Camera-type eye (tissue), 1 donor: ENCODE measurements at places on chromosomes 11 and 22. TPM values are rescaled to one million over a fixed set of nuclear protein-coding genes. Genes with fewer than 3 reads are reported as not detected.

Gene SMIM38
- 2.0 TPM for total RNA-seq

Gene KRTAP5-9
- total RNA-seq, result not detected

Gene GRIA4
- 163 TPM for total RNA-seq

Gene RAB3IL1
- 23.4 TPM for total RNA-seq

Gene ALDH3B1
- 5.8 TPM for total RNA-seq

Gene ZW10
- 25.2 TPM for total RNA-seq

Gene BEST1
- 66.5 TPM for total RNA-seq

Gene NAALADL1
- 22.0 TPM for total RNA-seq

Gene GAB2
- 15.7 TPM for total RNA-seq

Gene SLN
- 136 TPM for total RNA-seq

Gene RNF141
- total RNA-seq, result 59.2 TPM

Gene OSBP2
- total RNA-seq, result 59.9 TPM

Gene FAT3
- total RNA-seq, result 83.2 TPM

Gene RPS6KA4
- 19.6 TPM for total RNA-seq

Gene PIM3
- total RNA-seq, result 42.3 TPM

Gene TSSK2
- total RNA-seq, result not detected

Gene ISX
- not detected for total RNA-seq

Gene APOL5
- total RNA-seq, result 0.44 TPM

Gene OR5D14
- total RNA-seq, result not detected

Gene GPHA2
- total RNA-seq, result not detected

Gene APOA5
- total RNA-seq, result not detected

Gene KCNK4
- total RNA-seq, result 1.8 TPM

Gene PRG2
- not detected for total RNA-seq

Gene MARK2
- 20.9 TPM for total RNA-seq

Gene NLRP14
- 0.88 TPM for total RNA-seq

Gene MUC5AC
- 0.16 TPM for total RNA-seq

Gene SORL1
- total RNA-seq, result 34.2 TPM

Gene C22orf31
- 0.82 TPM for total RNA-seq

Gene NPAS4
- total RNA-seq, result 0.82 TPM

Gene ADAMTS15
- 24.5 TPM for total RNA-seq

Gene SERHL2
- 4.5 TPM for total RNA-seq

Gene SLC22A12
- not detected for total RNA-seq

Gene NXPE4
- not detected for total RNA-seq

Gene MMP3
- total RNA-seq, result not detected

Gene PTPRCAP
- total RNA-seq, result 0.71 TPM

Gene MRPL21
- total RNA-seq, result 33.3 TPM

Gene F2
- total RNA-seq, result not detected

Gene KCNQ1
- 1.6 TPM for total RNA-seq

Gene ZNF214
- total RNA-seq, result 18.0 TPM

Gene SYTL2
- total RNA-seq, result 53.6 TPM

Gene KREMEN1
- 38.2 TPM for total RNA-seq

Gene SCGB1A1
- total RNA-seq, result not detected

Gene ANKK1
- 0.33 TPM for total RNA-seq

Gene FIBIN
- total RNA-seq, result 22.3 TPM

Gene DERL3
- total RNA-seq, result 1.2 TPM

Gene GP1BB
- 6.6 TPM for total RNA-seq

Gene BDNF
- 5.2 TPM for total RNA-seq

Gene PRRG4
- total RNA-seq, result 1.4 TPM

Gene SCGB2A2
- not detected for total RNA-seq

Gene TMEM45B
- not detected for total RNA-seq

Gene C22orf23
- total RNA-seq, result not detected

Gene TRIM29
- 44.5 TPM for total RNA-seq

Gene FJX1
- 29.5 TPM for total RNA-seq

Gene SLC22A24
- total RNA-seq, result not detected

Gene MRGPRF
- total RNA-seq, result 14.6 TPM

Gene FAM181B
- total RNA-seq, result 1.8 TPM
